CD4-positive, alpha-beta T cell treated with Interleukin-12 subunit alpha and Interleukin-12 subunit beta, for 1 hour (primary cell): ENCODE measurements at places on chromosomes 1 and 21.
A peak's percentile ranks its signal among the peaks of the same experiment; 100 is the strongest.

GRCh38 chr1:213692321-213692720 lies 295.5 kb upstream of the PROX1 start:
- DNase-seq = no peak

DNA sequence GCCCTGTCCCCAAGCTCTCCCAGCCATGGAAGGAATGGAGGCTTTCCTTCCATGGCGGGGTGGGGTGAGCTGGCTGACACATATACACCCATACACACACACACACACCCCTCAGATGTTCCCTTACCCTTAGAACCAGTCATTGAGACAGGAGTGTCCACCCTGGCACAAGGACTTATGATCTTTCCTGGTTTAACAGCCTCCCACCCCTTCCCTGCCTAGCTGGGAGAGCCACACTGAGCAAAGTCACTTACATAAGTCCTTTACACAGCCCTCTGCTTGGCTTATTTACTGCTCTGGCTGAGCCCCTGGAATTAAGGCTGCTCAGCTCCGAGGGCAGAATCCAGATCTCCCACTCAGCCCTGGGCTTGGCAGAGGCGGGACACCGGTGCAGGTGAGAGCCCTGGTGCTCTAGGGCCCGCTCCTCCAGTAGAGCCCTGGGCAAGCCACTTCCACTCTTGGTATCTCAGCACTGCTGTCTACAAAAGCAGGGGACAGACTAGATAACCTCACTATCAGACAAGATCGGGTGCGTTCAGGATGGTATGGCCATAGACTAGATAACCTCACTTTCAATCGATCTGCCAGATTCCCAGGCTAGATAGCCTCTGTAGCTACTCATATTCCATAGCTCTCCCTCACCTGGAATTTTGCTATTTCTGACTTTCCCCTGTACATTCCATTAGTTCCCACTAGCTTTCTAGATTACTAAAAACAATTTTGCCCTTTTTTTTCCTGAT lies 16.7 kb downstream of the SLC6A9 start:
- DNase-seq = no peak

DNA sequence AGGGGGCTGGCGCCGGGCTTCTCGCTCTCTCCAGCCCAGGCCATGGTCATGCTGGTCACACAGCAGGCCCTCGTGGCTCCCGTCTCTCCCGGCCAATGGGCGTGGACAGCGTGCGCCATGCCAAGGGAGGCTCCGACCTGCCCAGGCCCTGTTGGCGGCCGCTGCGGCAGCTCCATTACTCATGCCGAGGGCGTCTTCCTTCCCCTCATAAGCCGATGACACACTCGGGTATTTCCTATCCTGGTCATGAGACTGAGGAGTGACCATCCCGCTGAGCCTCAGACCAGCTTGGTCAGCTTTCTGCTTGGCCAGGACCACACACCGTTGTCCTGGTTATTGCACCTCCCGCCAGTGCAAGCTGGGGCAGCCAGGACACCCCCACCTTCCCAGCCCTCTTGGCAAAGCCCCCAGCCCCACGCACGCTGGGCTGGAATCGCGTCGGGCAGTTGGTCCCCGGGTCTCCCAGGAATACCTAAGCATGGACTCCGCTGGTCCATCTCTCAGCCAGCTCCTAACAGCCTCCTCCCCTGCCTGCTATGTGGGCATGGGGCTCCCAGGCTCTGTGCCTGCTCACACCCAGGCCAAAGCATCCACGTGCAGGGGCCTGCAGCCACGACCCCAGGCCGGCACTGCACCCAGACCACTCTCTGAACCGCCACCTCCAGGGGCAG lies 49.8 kb downstream of the ARHGEF16 start:
- DNase-seq = no peak

- DNase-seq = no peak
Observed at GRCh38 chr1:91749788-91750231, 136.1 kb downstream of the TGFBR3 start.

- DNase-seq = no peak
Observed at GRCh38 chr21:28371713-28372112, 621.0 kb downstream of the LTN1 start.

- no peak for DNase-seq
Observed at GRCh38 chr1:201324306-201324705, 41.0 kb downstream of the PKP1 start.

DNA sequence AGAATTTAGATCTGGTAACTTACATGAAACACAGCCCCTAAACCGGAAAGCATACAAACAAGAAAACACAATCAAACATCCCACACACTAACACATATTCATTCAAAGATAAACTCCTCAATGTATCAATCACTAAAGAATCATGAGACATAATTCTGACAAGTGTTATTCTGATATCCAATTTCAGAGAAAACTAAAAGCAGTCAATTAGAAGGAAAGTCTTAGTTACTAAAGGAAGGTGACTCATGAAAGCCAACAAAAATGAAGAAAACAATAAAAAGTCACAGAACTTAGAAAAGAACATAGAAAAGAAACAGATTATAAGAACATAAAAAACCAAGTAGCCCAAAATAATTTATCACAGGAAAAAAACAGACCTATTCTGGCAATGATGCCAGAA lies 57.2 kb downstream of the ZZZ3 start:
- DNase-seq = no peak

- no peak for DNase-seq
Observed at GRCh38 chr1:184060316-184060715, 8.8 kb downstream of the TSEN15 start.

GRCh38 chr1:231665101-231665500 lies 38.5 kb downstream of the DISC1 start:
- no peak for DNase-seq

GRCh38 chr1:16014509-16015482 lies 3.0 kb downstream of the HSPB7 start:
- no peak for DNase-seq

GRCh38 chr1:183472488-183473216 lies at the start of gene SMG7:
SMG7 (plus strand) TSS chr1:183472499; CDS start chr1:183472621, 122 bp downstream.
- DNase-seq = peak; percentile 57

GRCh38 chr1:38891753-38892152 lies 10.4 kb upstream of the GJA9 start:
- DNase-seq = peak; percentile 8

- DNase-seq = no peak
Observed at GRCh38 chr21:42379426-42380215, 13.3 kb upstream of the TFF1 start.

- no peak for DNase-seq
Observed at GRCh38 chr21:32298148-32298559, 501 bp upstream of the MRAP start.

DNA sequence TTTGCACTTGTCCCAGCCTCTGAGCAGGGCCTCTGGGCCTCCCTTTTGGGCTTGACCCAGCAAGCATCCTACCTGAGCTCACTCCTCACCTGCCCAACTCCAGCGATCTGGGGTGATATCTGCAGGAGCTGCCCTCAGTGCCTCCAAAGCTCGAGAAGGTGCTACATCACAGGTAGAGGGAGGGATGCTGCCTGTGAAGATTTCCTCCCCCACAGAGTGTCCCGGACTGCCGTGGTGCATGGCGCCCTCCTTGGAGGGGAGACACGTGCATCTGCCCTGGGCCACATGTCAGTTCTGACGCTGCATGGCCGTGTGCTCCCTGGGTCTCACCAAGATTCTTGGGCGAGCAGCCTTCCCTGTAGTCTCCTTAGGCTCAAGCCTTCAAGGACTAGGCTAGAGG lies 27.7 kb downstream of the NENF start:
- DNase-seq = no peak

GRCh38 chr1:101371259-101371658 lies 134.4 kb downstream of the S1PR1 start:
- DNase-seq = no peak

- no peak for DNase-seq
Observed at GRCh38 chr1:156645056-156645455, 3.1 kb downstream of the BCAN start.

GRCh38 chr1:40315795-40316594 lies 1.1 kb downstream of the COL9A2 start:
- peak; percentile 36 for DNase-seq

GRCh38 chr1:99533909-99534637 lies 111.8 kb upstream of the PALMD start:
- no peak for DNase-seq

DNA sequence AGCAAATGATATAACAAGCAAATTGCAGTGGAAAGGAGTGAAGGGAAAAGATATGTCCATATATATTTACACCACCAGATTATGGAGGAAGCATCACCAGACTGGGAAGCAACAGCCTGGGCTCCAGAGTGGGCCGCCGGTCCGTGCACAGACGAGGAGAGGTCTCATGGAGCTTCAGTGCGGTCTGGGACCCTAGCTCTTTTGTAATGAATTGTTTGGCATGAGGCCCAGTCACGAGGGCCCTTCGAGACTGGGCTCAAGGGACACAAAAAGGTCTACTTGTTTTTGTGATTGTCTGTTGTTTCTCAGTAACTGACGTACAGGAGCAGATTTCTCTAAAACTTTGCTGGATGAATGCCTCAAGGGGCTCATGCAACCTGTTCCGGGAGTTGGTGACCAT lies 12.9 kb upstream of the STUM start:
- no peak for DNase-seq

DNA sequence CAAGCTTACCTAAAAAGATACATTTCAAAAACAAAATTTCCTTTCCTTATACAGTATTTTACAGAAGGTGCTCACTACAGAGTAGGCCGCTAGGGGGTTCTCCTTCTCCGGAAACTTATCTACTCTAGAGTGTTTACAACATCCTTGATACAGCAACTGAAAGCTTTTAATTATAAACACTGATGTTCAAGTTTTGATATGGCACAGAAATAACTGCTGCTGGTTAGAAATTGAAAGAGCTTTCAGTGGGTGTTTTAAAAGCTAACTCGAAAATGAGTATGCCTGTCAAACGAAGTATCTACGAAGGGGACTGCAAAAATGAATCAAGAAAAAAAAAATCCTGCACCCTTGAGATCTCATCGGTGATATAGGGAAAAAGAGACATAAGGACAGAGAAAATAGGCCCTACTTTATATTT lies 1.0 kb downstream of the YOD1 start:
- DNase-seq = peak; percentile 70

GRCh38 chr21:34305605-34306604 lies 57.9 kb upstream of the KCNE2 start:
- no peak for DNase-seq
